Activated T-helper 9 cell treated with anti-CD3 and anti-CD28 coated beads, Interleukin-2, amount 50 U/mL, for 16 hours (primary cell): ENCODE measurements at places on chromosomes 6 and 20.

- no peak for DNase-seq
Observed at GRCh38 chr20:35011589-35012226, 56.0 kb downstream of the MYH7B start.

DNA sequence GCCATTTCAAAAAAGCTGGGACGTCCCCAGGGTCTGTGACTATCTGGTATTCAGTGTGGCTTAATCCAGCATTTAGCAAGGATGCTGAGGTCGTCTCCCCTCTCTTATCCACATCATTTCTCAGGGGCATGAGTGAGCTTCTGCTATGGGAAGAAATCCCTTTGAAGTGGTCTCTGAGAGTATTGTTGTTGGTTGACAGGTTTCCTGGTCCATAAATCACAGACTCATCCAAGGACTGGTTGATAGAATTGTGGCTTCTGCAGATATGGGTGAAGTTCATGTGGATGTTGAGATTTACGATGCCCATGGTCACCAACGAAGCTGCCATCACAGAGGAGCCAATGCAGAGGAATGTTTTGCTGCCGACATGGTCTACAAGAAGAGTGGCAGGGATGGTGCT is 24.0 kb downstream of the SLC2A12 start:
- no peak for DNase-seq

GRCh38 chr6:140182821-140183220 is 808.4 kb upstream of the CITED2 start:
- DNase-seq = no peak

DNA sequence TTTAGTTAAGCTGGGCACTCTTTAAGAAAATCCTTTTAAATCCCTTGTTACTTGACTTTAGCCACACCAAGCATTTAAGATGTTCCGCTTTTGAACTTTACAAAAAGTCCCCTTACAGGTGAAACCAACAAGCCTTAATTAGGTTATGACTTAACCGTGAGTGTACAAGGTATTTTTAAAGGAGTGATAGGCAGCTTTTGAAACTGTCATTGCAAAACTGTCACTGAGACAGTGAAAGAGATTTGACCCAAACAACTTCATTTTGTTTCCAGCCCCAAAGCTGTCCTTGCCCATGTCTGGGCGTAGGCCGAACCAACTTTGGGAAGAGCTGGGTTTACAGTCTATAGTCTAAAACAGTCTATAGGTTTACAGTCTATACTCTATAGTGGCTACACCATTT is 305.4 kb downstream of the FARS2 start:
- DNase-seq = no peak

DNA sequence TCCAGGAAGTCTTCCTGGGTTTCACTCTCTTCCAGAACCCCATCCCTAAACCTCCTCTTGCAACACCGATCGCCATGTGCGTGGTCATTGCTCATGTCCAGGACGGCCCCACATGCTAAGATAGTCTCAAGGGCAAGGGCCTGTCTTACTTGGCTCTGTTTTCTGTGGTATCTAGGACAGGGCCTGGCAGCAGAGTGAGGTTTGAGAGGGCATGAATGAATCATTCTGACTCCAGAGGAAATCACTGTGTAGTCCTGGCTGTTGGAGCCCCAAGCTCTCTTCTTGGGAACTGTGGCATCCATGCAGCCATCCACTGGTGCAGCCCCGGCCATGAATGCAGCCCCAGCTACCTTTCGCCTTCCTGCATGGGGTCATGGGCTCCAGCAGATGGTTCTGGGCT is 12.4 kb downstream of the SIRPA start:
- DNase-seq = no peak

DNA sequence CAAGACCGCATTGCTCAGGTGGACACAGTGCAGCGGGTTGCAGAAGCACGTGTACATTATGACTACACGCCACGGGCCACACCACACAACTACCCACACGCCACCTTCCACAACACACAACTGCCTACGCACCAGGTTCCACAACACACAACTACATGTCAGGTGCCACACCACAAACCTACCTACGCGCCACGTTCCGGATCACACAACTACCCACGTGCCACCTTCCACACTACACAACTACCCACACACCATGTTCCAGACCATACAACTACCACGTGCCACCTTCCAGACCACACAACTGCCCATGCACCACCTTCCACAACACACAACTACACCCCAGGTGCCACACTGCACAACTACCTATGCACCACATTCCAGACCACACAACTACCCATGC is 20.5 kb downstream of the THBS2 start:
- no peak for DNase-seq

DNA sequence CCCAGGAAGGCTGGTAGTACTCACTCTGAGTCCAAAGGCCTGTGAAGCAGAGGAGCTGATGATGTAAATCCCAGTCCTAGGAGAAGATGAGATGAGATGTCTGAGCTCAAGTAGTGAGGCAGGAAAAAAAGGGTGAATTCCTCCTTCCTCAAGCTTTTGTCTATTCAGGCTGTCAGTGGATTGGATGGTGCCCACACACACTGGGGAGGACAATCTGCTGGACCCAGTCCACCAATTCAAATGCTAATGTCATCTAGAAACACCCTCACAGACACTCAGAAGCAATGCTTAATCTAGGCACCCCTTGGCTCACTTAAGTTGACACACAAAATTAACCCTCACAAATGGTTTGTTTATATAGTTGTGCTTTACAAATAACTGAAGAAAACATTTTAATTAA is 94.6 kb downstream of the CD109 start:
- no peak for DNase-seq

- no peak for DNase-seq
Observed at GRCh38 chr6:70008189-70008588, 141.8 kb downstream of the COL19A1 start.

DNA sequence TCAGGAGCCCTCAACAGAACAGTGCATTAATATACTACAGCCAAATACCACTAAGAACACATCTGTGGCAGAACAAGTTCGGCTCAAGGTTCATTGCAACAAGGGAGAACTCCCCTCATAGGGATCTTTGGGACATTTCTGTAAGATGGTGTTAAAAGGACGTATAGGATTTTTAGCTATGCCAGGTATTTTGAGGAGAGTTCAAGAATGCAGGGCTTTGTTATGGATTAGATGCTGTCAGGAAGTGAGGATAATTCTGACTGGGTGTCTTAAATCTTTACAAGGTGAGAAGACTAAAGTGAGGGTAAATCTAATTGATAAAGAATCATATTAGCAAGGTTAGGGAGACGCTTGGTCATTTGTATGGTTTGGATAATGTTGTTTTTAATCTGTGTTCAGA is 83.7 kb upstream of the AHI1 start:
- no peak for DNase-seq
